Caco-2 (cell line): ENCODE measurements at places on chromosomes 2 and 18. TPM values are rescaled to one million over a fixed set of nuclear protein-coding genes. Genes with fewer than 3 reads are reported as not detected.

DNA sequence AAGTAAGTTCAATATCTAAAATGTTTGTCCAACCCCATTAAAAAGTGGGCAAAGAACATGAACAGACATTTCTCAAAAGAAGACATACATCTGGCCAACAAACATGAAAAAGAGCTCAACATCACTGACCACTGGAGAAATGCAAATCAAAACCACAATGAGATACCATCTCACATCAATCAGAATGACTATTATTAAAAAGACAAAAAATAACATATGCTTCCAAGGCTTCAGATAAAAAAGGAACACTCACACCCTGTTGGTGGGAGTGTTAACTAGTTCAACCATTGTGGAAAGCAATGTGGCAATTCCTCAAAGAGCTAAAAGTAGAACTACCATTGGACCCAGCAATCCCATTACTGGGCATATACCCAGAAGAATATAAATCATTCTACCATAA, 931.1 kb downstream of the LRP1B start:
- no peaks in the 10 kb centered on the region for H3K4me1 ChIP-seq
- DNase-seq, result no peak
- no peak overlapping the region for H3K4me3 ChIP-seq
- no peaks in the 10 kb centered on the region for H3K36me3 ChIP-seq

DNA sequence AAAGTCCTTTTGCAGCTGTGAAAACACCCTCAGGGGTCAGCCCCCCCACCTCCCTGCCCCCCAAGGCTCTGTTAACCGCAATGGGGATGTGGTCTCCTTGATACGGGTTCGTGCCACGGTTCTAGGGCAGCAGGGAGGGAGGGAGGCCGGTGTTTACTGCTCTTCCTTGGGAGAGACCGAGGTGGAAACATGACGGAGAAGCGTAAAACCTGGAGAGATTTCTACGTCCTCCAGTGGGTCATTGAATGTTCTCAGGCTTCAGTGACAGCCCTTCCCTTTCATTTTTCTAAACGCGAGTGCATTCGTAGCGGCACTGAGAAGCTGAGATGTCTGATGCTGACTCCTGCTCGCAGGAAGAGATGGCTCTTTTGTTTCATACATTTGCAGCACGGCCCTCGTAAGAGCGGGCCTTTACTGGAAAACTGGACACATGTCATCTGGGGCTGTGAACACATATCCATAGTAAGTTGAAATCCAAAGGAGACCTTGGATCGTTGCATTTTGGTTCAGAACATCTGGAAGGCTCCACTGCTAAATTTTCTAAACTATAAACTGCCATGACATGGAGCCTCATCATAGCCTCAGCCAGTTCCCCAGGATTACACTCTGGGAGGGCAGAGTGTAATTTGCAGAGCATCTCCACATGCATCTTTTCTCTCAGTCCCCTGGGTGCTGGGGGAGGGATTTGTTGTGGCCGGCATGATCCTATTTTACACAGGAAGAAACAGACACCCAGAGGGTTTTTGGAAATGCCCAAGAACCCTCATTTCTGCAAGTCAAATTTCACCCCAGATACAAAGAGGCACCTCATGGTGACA, 40.6 kb upstream of the HDAC4 start:
- no peaks in the 10 kb centered on the region for H3K36me3 ChIP-seq
- H3K27me3 ChIP-seq, result no peaks in the 10 kb centered on the region
- H3K27ac ChIP-seq, result no peak overlapping the region
- DNase-seq, result no peak
- H3K4me1 ChIP-seq, result 0 out of 2 replicates have a peak, but pooled peaks cover 3% of the 10 kb centered on the region

DNA sequence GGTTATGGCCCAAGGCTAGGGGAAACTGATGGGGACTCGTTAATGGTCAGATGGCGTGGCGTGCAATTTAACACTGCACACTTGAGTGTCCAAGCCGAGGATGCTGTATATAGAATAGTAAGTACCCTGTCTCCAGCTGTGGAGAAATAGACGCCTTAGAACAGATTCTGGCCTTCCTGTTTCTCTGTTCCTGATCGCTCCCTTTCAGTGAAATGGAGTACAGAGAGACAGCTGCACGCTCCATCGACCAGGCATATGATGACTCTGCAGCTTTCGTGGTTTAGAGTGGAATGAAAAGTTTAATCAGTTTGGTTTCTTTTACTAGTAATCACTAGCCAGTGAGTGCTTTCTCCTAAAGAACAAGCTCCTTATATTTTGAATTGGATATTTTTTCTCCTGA, 213.4 kb downstream of the NEDD4L start:
- H3K27ac ChIP-seq, result no peak overlapping the region
- no peaks in the 10 kb centered on the region for H3K36me3 ChIP-seq
- H3K4me1 ChIP-seq, result no peaks in the 10 kb centered on the region; the same call in 1 of the 2 replicates
- H3K27me3 ChIP-seq, result no peaks in the 10 kb centered on the region
- no peak for DNase-seq

DNA sequence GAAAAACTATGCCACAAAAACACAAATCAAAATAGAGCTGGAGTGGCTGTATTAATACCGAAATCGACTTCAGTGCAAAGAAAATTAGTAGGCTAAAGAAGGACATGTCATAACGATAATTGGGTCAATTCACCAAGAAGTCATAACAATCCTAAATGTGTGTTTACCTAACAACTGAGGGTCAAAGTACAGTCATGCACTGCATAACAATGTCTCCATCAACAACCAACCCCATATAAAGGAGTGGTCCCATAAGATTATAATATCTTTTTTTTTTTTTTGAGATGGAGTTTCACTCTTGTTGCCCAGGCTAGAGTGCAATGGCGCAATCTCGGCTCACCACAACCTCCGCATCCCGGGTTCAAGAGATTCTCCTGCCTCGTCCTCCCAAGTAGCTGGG, 87.5 kb downstream of the NAB1 start:
- DNase-seq, result no peak
- no peak overlapping the region for H3K4me3 ChIP-seq
- H3K36me3 ChIP-seq, result no peaks in the 10 kb centered on the region
- no peaks in the 10 kb centered on the region for H3K27me3 ChIP-seq

DNA sequence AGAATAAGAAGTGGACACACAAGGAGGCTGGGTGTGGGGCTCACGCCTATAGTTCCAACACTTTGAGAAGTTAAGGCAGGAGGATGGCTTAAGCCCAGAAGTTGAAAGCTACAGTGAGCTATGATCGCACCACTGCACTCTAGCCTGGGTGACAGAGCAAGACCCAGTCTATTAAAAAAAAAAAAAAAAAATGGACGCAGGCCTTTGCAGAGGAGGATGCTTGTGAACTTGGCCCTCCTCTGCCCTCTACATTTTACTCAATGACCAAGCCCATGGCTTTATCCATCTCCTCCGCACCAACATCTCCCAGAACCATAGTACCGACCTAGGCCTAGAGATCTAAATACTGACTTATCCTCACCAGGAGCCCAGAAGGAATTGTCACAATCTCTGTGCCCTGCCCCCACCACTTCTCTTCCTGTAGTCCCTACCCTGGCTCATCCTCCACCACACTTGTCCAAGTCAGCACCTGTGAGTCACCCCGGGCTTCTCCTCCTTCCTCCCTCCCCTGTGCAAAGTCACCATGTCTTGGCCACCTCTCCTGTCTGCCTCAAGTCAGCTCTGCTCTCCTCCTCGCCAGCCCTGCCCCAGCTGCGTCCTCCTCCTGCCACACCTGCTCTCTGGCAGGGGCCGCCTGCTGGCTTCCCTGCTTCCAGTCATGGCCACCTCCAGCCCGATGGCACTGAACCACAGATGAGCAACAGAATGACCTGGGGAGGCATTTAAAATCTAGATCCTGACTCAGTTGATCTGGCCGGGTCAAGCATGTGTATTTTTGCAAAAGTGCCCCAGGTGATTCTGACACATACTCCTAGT, 35.8 kb upstream of the ASPRV1 start:
- H3K4me3 ChIP-seq, result no peak overlapping the region
- no peak overlapping the region for H3K27ac ChIP-seq
- H3K36me3 ChIP-seq, result no peaks in the 10 kb centered on the region
- no peaks in the 10 kb centered on the region for H3K27me3 ChIP-seq
- peak; percentile 36 for DNase-seq
- H3K4me1 ChIP-seq, result no peaks in the 10 kb centered on the region

DNA sequence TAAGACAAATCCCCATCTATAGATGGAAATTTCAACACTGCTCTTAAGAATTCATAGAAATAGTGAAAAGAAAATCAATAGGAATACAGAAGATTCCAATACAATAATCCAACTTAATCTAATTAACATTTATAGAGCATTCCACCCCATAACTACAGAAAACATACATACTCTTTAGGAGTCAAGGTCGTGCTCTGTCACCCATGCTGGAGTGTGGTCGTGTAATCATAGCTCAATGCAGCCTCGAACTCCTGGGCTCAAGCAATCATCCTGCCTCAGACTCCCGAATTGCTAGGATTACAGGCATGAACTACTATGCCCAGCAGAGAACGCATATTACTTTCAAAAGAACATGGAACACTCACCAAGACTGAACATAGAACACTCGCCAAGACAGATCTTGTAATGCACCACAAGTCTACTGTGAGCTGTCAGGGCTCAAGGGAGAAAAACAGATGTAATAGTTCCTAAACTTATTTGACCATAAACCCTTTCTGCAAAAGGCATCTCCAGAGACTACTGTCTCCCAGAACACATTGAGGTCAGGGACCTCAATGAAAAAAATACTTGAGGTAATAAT, 14.1 kb downstream of the MEMO1 start:
- H3K27ac ChIP-seq, result no peak overlapping the region
- H3K4me3 ChIP-seq, result no peak overlapping the region
- H3K4me1 ChIP-seq, result peaks cover 10% of the 10 kb centered on the region
- no peaks in the 10 kb centered on the region for H3K27me3 ChIP-seq
- no peaks in the 10 kb centered on the region for H3K36me3 ChIP-seq
- no peak for DNase-seq

GRCh38 chr2:69203166-69203985, 183.7 kb downstream of the GFPT1 start:
- H3K4me3 ChIP-seq, result no peak overlapping the region
- H3K36me3 ChIP-seq, result no peaks in the 10 kb centered on the region
- no peak for DNase-seq

The PRKAG3 gene
- not detected in 2 replicates for total RNA-seq

The RAPH1 gene
- 109 and 114 TPM in 2 replicates for total RNA-seq
